ENCODE measurements at places on chromosomes 1 and 21.

DNA sequence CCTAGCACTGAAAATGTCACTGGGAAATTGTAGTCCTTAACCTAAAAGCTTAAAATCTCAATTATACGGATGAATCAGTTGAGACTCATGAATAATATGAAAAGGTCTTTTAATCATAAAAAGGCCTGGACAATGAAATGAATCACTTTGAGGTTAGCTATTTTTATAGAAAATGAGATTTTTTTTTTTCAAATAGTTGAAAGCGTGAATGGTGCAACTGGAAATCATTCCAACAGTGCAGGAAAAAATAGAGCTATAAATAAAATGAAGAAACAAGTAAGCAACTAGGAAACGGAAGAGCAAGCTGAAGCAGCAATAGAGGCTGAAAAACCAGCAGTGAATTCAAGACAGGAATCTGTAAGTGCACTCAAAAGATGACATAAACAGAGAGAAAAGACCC lies 142.9 kb downstream of the BACH1 start:
- DNase-seq = no peak

- DNase-seq = no peak
These were observed 46.1 kb downstream of the ACKR1 start for GRCh38 chr1:159250638-159251216.

DNA sequence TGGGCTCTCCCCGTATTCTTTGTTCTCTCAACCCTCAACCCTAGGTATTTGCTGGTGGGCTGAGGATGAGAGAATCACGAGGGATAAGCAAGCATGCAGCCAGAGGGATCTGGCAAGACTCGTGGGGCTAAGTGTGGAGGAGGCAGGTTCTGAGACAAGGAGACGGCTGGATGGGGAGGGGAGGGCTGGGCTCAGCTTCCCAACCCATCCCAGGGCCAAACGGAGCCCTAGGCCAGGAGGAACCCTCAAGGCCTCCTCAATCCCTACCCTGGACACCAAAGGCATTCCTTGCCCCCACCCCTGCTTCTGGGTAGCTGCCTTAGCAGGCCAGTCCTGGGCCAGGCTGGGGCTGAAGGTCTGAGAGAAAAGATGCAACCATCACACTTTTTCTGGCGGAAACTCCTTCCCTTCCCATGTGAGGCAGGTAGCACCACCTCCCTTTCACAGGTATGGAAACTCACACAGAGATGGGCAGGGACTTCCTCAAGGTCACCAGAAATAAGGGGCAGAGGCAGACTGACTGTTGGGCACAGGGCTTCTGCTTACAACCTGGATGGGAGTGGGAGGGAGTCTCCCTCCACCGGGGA lies 6.2 kb downstream of the MEF2D start:
- DNase-seq = no peak

GRCh38 chr21:35509001-35509704 lies 460.1 kb upstream of the RUNX1 start:
- no peak for DNase-seq

DNA sequence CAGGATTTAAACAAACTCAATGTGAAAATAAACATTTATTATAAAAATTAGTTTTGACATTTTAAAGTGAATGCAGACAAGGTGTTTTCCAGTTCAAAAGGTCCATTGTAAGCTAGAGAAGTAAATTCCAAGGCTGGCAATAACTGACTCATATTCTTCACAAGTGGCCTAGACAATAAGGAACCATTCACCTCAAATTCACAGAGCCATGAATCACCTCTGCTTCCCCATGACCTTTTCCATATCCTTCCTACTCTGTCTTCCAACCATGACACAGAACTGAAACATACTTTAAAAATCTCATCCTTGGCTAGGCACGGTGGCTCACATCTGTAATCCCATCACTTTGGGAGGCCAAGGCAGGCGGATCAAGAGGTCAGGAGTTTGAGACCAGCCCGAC lies 24.8 kb downstream of the F11R start:
- DNase-seq = no peak

DNA sequence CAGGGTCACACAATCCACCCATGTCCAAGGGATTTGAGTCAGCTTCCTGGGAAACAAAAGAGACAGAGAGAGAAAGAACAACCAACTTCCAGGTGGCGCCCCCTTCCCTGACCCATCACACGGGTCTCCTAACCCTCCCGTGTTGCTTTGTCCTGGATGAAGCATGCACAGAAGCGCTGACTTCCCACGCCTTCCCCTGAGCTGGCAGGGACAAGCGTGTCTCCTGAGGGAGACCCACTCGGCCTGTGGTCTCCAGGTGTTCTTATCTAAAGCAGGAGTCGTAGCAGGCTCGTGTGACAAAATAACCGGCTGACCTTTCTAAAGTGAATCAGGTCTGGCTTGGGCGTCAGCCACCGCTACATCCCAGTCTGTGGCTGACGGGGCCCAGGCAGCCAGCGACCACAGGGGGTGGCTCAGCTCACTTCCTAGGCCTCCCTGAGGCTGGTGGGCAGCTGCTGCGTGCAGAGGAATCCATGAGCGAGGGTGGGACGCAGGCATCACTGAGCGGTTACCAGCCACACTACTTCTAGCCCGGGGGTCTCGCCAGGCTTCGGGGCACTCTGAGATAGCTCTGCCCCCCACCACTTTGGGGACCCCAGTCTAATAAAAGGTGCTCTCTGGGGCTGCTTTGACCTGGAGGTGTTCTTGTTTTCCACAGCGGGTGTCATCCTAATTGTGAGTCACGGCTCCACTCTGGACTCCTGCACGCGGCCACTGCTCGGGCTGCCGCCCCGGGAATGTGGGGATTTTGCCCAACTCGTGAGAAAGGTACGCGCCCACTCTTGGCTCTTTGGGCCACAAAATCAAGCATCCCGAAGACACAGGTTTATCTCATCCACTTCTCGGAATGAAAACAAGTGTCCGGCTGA lies 40.4 kb downstream of the UBASH3A start:
- no peak for DNase-seq

- no peak for DNase-seq
These were observed 126.3 kb upstream of the JUN start for GRCh38 chr1:58909914-58910681.

- no peak for DNase-seq
These were observed 26.3 kb upstream of the PCBP3 start for GRCh38 chr21:45617021-45617921.

DNA sequence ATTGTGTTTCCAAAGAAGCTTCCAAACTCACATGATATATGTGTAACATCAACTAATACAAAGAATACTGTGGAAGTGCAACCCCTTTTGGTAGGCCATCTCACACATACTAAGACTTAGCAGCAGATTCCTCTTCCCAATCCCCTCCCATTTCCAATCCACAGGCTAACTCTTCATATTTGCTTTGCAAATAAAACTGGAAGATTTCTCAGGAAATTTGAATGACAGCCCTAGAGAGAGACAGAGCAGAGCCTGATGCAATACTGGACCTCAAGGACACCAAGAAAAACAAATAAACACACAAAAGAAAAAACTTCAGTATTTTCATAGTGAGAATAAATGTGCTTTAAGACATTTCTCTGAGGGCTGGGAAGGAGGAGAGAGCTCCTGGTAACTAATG lies 190.2 kb upstream of the BRINP3 start:
- no peak for DNase-seq

DNA sequence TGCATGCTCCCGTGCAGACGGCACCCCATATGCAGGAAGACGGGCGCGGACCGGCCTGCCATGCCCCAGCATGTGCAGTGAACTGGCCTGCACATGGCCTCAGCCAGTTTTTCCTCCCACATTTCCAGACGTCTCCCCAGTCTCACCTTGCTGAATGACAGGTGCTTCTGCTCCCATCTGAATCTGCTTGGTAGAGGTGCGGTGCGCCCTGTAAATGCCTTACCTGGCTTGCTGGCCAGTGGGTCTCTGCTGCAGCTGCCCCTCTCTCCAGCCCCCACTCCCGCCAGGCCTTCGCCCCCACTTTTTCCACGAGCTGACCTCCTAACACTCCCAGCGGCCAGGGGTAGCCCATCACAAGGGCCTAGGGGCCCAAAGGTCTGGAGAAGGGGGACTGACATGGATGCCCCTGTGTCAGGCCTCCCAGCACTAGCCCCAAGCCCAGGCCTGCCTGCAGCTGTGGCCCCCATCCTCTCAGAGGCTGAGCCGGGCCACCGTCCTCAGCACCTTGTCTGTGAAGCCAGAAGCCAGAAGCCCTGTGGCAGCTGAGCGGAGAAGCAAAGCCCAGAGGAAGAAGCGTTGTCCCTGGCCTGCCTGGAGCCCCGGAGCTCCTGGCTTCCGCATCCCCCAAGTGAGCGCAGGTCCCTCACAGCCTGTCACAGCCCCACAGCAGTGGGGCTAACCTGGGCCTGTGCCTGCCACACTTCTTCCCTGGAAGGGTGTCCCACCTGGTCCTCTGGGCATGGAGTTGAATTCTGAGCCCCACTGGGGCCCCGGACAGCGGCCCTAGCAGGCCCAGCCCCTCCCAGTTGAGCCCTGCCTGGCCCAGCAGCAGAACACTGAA lies 3.7 kb upstream of the SLC19A1 start:
- DNase-seq = no peak

DNA sequence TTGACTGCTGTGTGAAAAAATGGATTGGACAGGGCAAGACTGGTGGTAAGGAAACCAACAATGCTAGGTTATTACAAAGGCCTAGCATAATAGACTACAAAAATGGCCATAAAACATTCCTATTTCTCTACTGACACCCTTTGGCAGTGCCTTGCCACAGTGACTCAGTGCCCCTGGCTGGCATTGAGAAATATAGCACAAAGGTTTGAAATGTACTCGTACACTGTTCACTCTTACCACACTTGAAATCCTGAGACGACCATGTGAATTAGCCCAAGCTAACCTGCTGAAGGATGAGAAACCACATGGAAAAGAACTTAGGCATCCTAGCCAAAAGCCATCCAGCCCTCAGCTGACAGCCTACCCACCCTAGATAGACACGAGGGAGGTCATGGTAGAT lies 149.8 kb upstream of the PALMD start:
- no peak for DNase-seq

DNA sequence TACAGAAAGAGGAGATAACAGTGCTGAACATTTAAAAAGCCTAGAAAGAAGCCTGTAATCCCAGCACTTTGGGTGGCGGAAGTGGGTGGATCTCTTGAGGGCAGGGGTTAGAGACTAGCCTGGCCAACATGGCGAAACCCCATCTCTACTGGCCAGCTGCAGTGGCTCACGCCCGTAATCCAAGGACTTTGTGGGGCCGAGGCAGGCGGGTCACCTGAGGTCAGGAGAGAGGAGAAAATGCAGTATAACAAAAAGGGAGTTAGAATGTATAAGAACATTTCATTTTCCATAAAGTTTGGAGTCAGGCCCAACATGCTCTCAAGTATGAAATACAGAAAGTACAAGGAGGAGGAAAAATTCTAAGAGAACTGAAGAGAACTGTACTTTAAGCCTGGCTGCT lies 134.5 kb downstream of the SMYD3 start:
- no peak for DNase-seq

GRCh38 chr1:90580176-90580575 lies 136.9 kb downstream of the BARHL2 start:
- no peak for DNase-seq

- DNase-seq = no peak
These were observed 521.1 kb downstream of the ADGRL2 start for GRCh38 chr1:82321794-82322193.

DNA sequence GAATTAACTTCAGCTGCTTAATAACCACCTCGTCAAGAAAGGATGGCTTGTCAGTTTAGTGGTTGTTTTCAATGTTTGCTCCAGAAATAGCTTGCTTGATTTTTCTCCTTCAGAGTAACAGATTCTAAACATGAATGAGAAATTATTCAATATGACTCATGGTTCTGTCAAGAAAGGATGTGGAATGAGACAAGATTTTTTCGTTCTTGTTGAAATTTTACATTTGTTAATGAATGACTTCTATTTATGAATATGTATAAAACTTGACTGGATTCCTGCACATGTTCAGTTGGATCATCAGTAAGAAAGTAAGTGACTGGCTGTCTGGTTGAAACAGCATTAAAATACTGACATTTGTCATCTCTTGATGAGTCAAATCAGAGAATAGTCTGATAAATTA lies 38.3 kb downstream of the IFI44 start:
- DNase-seq = no peak

GRCh38 chr1:61604684-61605083 lies 120.3 kb downstream of the TM2D1 start:
- DNase-seq = no peak

DNA sequence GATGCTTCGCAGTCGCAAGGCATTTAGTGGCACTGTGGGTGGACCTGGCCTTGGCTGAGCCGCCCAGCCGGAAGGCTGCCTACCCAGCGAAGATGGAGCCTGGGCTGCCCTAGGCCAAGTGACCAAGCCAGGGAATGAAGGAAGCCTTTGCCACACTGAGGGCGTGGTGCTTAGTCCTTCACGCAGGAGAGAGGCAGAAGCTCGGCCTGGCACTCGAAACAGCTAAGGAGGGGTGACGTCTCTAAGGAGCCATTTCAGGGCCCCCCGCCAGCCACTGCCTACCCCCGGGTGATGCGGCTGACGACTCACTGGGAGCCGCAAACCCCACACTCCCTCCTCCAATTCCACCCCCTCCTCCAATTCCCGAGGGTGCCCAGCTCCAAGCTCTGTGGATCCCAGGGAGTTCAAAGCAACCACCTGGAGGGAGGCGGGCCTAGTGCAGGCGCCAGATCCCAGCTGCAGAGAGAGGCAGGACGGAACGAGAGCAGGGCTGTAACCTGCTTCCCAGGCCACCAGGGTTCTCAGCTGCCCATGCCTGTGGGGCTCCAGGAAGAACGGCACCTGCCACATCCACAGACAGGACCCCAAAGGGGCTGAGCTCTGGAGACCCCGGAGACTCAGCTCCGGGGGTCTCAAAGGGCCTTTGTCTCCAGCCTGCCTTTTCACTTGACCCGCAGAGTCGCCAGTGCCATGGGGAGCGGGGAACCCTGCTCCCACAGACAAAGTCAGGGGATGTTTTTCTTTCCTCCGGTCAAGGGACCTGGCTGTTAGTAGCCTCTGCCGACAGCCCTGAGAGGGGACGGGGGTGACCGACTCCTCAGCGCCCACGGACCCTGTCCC lies 75.8 kb downstream of the ARHGEF16 start:
- no peak for DNase-seq

DNA sequence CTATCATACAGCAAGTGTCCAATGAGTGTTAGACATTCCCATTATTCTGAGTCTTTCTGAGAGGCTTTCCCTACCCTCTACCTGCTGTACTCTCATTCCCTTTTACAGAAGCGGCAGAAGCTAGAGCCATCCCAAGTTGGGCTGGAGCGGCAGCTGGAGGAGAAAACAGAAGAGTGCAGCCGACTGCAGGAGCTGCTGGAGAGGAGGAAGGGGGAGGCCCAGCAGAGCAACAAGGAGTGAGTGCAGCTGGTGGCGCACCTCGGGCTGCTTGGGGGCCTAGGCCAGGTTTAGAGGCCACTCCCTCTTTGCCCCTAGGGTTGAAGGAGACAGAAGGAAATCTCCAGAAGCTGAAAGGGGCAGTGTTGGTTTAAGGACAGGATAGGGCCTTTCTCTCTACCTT lies 12.1 kb downstream of the CGN start:
- no peak for DNase-seq

- DNase-seq = no peak
These were observed 38.4 kb upstream of the CCDC27 start for GRCh38 chr1:3713840-3714239.

GRCh38 chr1:14946684-14947238 lies 206.8 kb upstream of the TMEM51 start:
- no peak for DNase-seq

GRCh38 chr1:74964508-74965102 lies 169.6 kb upstream of the LHX8 start:
- DNase-seq = peak; percentile 38

- no peak for DNase-seq
These were observed 112.3 kb downstream of the DDX20 start for GRCh38 chr1:111867868-111868440.

All from caudate nucleus (tissue), 63 donors.